ENCODE measurements at places on chromosomes 13 and 19.

DNA sequence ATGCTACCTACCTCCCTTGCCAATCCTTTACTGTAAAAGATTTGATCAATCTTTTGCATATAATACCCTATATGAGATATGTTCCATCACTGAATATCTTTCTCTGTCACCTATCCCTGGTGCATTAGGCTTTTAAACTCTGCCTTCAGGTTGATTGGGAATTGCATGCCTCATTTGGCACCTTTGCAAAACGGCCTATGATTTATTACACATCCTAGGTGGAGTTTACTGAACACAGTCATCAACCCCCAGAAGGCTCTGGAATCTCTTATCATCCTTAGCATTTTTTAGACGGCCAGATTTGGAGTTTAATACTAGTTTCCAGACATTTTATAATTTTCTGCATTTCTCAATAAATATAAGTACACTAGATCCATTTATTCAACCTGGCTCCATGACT, 448.4 kb upstream of the SLC10A2 start:
- DNase-seq: no peak

GRCh38 chr19:36489920-36490415, 607 bp upstream of the ZNF566 start:
- DNase-seq: no peak

DNA sequence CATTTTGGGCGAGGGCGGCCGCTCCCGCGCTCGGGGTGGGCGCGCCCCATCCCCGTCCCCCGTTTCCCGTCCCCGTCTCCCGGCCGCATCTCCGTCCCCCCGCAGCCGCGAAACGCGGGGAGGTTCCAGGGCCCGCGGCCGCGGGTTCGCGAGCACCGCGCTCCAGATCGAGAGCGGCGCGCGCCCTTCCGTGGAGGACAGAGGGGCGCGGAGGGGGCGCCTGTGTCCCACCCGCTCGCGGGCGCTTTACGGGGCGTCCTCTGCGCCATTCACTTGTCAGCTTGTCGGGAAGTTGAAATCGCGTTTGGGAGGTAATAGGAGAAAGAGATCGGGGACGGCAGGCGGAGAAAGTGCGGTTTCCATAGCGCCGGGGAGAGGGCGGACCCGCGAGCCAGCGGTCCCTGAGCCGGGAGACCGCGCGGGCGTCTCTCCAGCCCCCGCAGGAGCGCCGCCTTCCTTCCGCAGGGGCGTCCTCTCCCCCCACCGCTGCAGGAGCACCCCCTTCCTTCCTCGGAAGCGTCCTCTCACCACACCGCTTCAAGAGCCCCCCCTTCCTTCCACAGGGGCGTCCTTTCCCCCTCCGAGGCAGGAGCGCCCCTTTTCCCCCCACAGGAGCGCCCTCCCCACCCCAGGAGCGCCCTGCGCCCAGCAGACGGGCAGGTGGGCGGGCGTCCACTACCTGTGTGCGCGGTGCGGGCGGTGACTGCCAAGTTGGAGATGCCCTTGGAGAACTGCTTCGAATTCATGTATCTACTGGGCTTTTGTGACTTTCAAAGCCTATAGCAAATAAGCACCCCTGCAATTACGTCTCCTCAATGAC, 962 bp upstream of the IRS2 start:
- no peak for DNase-seq

DNA sequence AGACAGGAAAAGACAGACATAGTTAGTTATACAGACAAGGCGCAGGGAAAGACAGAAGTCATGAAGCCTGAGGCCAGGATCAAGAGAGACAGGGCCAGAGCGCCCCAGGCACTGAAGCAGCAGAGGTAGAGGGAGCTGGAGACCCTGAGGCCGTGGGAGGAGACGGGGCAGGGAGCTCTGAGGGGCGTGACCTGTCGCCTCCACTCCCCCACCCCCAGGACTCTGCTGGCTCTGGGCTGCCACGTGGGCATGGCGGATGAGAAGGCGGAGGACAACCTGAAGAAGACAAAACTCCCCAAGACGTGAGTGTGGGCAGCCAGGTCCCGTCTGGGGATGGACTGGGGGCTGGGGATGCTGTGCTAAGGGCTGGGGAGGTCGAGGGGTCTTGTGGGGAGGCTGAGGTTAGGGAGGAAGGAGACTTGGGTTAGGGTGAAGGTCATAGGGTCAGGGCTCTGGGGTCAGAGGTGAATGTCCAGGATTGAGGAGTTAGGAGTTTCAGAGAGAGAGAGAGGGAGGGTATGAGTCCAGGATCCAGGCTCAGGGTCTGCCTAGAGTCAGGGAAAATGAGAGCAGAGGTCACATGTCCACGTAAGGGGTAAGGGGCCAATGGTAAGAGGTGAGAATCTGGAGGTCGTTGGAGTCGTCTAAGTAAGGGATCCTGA, 31.1 kb downstream of the RYR1 start:
- DNase-seq: no peak

- no peak for DNase-seq
These were observed 2.0 kb upstream of the KLF12 start for GRCh38 chr13:74136084-74136658.

- DNase-seq: no peak
These were observed 49.8 kb downstream of the ELF1 start for GRCh38 chr13:40969169-40969901.

GRCh38 chr13:97212004-97212403, 10.1 kb upstream of the MBNL2 start:
- no peak for DNase-seq

DNA sequence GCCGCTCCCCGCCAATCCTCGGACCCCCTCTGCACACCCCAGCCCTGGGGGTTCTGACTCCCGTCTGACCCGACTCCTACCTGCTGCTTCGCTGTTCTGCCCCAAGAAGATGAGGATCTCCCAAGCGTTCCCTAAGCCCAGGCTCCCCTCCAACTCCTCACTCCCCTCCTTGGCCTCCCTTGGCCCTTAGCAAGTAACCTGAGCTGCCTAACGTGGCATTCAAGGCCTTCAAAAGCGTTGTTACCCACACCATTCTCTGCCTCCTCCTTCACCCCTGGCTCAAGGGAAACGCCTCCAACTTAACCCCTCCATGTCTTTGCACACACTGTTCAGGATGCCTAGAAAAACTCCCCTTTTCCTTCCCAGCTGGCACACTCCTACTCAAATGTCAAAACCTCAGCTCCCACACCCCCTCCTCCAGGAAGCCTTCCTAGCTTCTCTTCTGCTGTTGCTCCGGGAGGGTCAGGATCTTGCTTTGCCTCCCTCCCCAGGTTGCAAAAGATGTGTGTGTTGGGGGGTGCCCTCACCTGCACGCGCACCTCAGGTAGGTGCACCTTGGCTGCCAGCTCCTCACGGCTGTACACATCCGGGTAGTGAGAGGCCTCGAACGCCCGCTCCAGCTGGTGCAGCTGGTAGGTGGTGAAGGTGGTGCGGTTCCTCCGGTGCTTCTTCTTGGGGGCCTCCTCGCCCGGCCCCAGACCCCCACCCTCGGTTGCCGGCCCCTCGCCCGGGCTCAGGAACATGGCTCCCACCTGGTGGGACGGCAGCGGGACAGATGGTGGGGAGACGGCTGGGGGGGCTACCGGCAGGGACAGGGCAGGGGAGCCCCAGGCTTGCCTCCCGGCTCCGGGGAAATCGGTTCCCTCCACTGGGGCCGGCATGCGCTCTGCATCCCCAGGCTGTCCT, 775 bp downstream of the RAX2 start:
- no peak for DNase-seq

- DNase-seq: no peak
These were observed 21.1 kb downstream of the SOHLH2 start for GRCh38 chr13:36193151-36193855.

Measured in HS-27A (cell line).